HEK293T (cell line): ENCODE measurements at places on chromosomes 11 and 22.

- DNase-seq: no peak
These were observed 292.8 kb upstream of the SYN3 start for GRCh38 chr22:33350961-33351360.

- DNase-seq: no peak
These were observed 4.9 kb downstream of the RIC8A start for GRCh38 chr11:212150-213100.

GRCh38 chr11:34890812-34891211 is 25.4 kb downstream of the APIP start:
- DNase-seq: no peak

DNA sequence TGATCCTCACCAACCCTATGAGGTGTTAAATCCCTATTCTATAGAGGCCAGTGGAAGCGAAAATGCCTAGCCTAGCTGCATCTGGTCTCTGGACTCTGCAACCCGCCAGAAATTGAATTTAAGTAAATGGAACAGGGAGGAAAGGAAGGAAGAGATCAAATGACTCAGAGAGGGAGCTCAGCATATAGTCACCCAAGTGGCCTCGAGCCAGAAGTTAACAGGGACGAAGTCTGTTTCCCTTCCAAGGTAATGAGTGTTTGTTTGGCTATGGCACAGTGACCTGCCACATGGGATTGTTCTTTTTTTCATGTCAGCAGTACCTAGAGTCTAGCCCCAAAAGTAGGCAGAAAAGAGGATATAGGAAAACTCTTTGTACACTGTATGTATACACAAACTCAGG is 66.3 kb downstream of the PAK1 start:
- no peak for DNase-seq

- DNase-seq: no peak
These were observed 16.4 kb upstream of the OR6M1 start for GRCh38 chr11:123822599-123822998.
